ENCODE measurements at places on chromosomes 1 and 21. TPM values are rescaled to one million over a fixed set of nuclear protein-coding genes. Genes with fewer than 3 reads are reported as not detected.
A peak's percentile ranks its signal among the peaks of the same experiment; 100 is the strongest.

- no peak for DNase-seq
Observed at GRCh38 chr1:1806890-1807289, 28.6 kb upstream of the NADK start.

DNA sequence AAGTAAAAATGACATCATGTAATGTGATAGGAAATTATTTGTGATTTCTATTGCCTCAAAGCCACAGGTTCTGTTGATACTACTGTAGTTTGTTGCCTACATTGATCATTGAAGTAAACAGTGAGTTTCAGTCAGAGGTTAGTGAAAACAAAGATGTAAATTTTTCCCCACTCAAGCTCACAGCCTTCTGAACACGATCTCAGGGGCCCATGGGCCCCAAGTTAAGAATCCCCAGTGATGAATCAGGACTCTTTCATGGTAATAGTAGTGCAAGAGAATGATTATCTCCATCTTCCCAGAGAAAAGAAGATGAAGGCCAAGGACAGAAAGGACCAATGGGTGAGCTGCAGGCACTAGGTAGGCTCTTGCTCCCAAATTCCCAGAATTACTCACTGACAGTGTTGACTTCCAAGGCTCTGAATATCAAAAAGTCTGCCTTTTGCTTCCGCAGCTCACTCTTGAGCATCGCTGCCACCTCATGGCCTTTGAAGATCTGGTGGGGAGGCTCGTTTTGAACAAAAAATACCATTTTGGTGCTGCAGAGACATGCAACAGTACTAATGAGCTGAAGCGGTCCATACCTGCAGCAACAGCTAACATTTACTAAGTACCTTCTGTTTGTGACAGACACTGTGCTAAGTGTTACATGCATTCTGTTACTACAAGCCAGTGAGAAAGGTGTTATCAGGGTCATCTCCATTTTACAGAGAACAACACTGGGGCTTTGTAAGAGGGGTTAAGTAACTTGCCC lies 113.3 kb downstream of the KIAA0319L start:
- no peak for DNase-seq

- DNase-seq, result no peak
Observed at GRCh38 chr1:8711873-8712412, 105.5 kb downstream of the RERE start.

DNA sequence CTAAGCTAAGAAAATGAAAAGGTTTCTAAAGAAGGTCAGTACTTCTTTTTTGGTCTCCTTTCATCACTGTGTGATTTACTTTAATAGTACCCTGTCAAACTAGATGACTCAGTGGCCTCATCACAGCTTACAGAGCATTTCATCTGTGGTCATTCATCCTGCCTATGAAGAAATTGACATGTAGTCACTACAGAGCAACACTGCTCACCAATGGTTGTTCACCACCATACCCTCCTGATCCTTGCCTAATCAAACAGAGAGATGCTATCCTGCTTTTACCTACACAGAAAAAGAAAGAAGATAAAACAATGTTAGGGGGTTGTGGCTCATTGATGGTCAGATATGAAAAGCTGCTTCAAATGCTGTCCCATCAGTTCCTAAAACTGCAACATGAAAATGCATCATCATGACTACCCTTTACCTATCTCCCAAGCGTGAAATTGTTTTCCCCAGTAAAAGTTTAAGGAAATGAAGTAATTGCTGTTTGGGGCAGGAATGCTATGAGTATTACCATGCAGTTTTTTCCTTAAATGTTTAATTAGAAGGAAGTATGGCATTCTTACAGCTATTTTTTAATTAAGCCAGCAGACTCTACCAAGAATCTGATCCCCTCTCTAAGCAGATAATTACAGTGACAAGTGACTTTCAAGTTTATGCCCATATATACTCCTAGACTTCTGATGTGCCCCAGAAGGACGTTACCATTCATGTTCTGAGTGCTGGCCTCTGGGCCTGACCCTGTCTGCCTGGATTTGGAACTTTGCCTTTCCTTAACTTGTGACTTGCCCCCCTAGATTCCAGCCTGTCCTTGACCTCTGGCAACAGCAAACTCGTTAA lies 46.1 kb upstream of the FBXO28 start:
- DNase-seq, result peak; percentile 79

GRCh38 chr1:54614024-54614423 lies 9.3 kb downstream of the FAM151A start:
- DNase-seq, result no peak

Gene CRYAA
- not detected for total RNA-seq

GRCh38 chr1:177948336-177948972 lies 21.4 kb downstream of the SEC16B start:
- peak; percentile 55 for DNase-seq

GRCh38 chr1:65395887-65396612 lies 24.4 kb upstream of the LEPR start:
- no peak for DNase-seq

Gene TSPAN1
- 80.3 TPM for total RNA-seq

DNA sequence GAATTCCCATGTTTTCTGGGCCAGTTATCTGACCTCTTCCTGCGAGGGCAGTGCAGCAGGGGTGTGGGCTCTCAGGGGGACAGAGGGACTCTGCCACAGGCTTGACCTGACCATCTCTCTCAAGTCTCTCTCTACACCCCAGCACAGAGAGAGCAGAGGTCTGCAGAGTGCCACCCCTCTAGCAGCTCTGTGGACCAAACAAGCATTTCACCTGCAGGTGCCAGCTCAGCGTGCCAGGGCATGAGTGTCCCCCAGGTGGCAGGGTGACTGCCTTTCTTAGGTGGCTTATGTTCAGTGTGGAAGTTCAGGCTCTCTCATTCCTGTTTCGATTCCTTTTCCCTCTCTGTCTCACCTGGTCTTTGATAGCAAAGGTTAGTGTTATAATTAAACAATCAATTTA lies 191.3 kb downstream of the CACNA1E start:
- DNase-seq, result no peak

Measured in foreskin keratinocyte (primary cell).